ENCODE measurements at places on chromosomes 4 and X. TPM values are rescaled to one million over a fixed set of nuclear protein-coding genes. Genes with fewer than 3 reads are reported as not detected.

GPRASP2 gene
- 8.1 TPM for total RNA-seq

XAGE2 gene
- total RNA-seq, result not detected

HSD17B13 gene
- not detected for total RNA-seq

KDR gene
- not detected for total RNA-seq

MTNR1A gene
- total RNA-seq, result not detected

PNMA6A gene
- 0.29 TPM for total RNA-seq

CHRDL1 gene
- 0.71 TPM for total RNA-seq

PPARGC1A gene
- not detected for total RNA-seq

USP17L25 gene
- total RNA-seq, result not detected

CAPN6 gene
- total RNA-seq, result not detected

NUDT10 gene
- not detected for total RNA-seq

- DNase-seq, result no peak
- H3K36me3 ChIP-seq, result 0 out of 2 replicates have a peak, but pooled peaks cover 4% of the 10 kb centered on the region
- H3K27me3 ChIP-seq, result peaks cover 4% of the 10 kb centered on the region
- no peak overlapping the region for H3K27ac ChIP-seq
- H3K4me3 ChIP-seq, result no peak overlapping the region
These were observed 103.5 kb upstream of the SRD5A3 start for GRCh38 chr4:55242506-55242905.

GRCh38 chrX:38082309-38082708, 76.0 kb downstream of the SYTL5 start:
- H3K4me1 ChIP-seq, result no peaks in the 10 kb centered on the region
- H3K27ac ChIP-seq, result no peak overlapping the region
- H3K27me3 ChIP-seq, result no peaks in the 10 kb centered on the region
- H3K36me3 ChIP-seq, result no peaks in the 10 kb centered on the region

DNA sequence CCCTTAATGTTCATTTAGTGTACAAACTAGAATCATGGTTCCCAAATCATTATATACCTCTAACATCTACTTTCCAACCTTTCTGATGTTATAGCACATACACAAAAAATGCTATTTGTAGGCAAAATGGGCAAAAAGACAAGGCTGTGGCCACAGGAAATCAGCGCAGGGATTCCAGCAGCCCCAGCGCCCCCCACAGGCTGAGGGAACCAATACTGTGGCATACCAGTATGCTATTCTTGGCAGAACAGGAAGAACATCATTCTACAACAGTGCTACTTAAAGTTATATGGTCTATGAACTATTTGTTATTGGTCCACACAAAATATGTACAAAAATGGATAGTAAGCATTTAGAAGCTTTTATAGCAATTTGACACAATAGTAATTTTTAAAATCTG, 25.3 kb downstream of the STEEP1 start:
- no peak overlapping the region for H3K4me3 ChIP-seq
- H3K36me3 ChIP-seq, result peaks cover 12% of the 10 kb centered on the region
- H3K27ac ChIP-seq, result no peak overlapping the region
- peaks cover 20% of the 10 kb centered on the region for H3K4me1 ChIP-seq

DNA sequence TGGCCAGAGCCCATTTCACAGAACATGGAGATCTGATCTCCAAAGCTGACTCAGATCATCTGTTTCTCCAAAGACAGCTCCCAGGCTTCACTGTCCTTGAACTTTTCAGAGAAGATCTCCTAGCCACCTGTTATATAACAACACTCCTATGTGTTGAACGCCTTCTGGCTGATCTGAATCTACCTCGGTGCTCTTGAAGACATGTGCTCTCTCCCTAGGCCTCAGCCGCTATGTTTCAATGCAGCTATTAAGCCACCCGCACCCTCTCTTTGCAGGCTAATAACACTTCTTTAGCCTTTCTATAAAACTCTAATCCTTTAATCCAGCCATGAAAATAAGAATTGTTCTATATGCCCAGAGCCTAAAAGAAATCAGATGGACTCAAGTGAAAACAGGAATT, 34.9 kb downstream of the SEL1L3 start:
- H3K27me3 ChIP-seq, result peaks cover 2% of the 10 kb centered on the region
- no peaks in the 10 kb centered on the region for H3K36me3 ChIP-seq
- no peak overlapping the region for H3K4me3 ChIP-seq
- no peaks in the 10 kb centered on the region for H3K4me1 ChIP-seq
- DNase-seq, result no peak
- no peak overlapping the region for H3K27ac ChIP-seq

GRCh38 chr4:114311787-114312186, 286.8 kb upstream of the UGT8 start:
- no peak for DNase-seq
- no peaks in the 10 kb centered on the region for H3K36me3 ChIP-seq
- H3K27ac ChIP-seq, result no peak overlapping the region
- H3K27me3 ChIP-seq, result no peaks in the 10 kb centered on the region
- H3K4me1 ChIP-seq, result no peaks in the 10 kb centered on the region
- H3K4me3 ChIP-seq, result no peak overlapping the region

GRCh38 chrX:129938081-129938480, 32.1 kb downstream of the UTP14A start:
- no peaks in the 10 kb centered on the region for H3K36me3 ChIP-seq
- peaks cover 22% of the 10 kb centered on the region for H3K27me3 ChIP-seq
- no peak for DNase-seq

- H3K36me3 ChIP-seq, result 0 out of 2 replicates have a peak, but pooled peaks cover 4% of the 10 kb centered on the region
- H3K4me3 ChIP-seq, result no peak overlapping the region
- no peak overlapping the region for H3K27ac ChIP-seq
- peak; percentile 28 for DNase-seq
- H3K27me3 ChIP-seq, result peaks cover 5% of the 10 kb centered on the region
These were observed 38.5 kb upstream of the PRSS48 start for GRCh38 chr4:151238477-151238876.

GRCh38 chrX:11412715-11413623, 119.8 kb downstream of the AMELX start:
- H3K36me3 ChIP-seq, result no peaks in the 10 kb centered on the region
- no peak overlapping the region for H3K4me3 ChIP-seq
- H3K27me3 ChIP-seq, result no peaks in the 10 kb centered on the region
- H3K27ac ChIP-seq, result no peak overlapping the region

DNA sequence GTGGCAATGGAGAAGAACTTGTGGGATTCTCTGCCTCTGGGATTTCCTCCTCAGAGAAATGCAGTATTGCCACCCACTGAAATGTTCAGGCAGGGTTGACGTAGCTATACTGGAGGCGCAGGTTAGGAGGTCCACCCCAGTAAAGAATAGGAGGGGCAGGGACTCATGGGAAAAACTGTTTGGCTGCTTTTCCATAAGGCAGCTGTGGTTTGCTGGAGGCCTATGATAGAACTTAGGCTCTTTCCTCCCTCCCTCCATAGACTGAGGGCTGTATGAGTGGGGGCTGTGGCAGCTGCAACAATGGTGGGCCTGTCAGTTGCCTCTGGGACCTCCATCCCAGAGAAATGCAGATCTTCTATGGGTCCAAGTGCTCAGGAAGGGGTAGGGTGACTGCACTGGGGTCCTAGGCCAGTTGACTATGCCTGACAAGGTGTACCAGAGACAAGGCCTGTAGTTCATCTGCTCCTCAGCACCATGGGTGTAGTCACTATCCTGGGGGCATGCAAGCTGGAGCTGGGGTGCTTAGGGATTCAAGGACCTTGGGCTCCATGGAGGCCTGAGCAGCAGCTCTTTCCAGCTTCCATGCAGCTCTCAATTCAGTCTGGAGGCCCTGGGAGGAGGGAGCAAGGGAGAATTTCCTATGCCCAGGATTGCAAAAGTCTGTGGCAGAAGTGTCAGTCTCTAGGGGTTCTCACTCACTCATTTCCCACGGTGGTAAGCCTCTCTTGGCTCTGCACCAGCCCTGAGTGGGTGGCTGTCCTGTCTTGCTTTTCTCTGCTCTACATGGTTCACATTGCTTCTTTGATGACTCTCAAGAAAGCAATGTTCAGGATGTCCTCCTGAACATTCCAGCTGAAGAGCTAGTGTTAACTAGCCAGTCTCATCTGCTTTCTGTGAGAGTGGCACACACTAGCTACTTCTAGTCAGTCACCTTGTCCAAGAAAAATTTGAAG, 353.0 kb downstream of the IDS start:
- no peaks in the 10 kb centered on the region for H3K4me1 ChIP-seq
- no peak for DNase-seq
- no peaks in the 10 kb centered on the region for H3K36me3 ChIP-seq
- H3K27ac ChIP-seq, result no peak overlapping the region
- no peaks in the 10 kb centered on the region for H3K27me3 ChIP-seq

GRCh38 chr4:40688446-40689095, 58.9 kb upstream of the RBM47 start:
- DNase-seq, result no peak
- peaks cover 29% of the 10 kb centered on the region for H3K4me1 ChIP-seq
- H3K36me3 ChIP-seq, result peaks cover 9% of the 10 kb centered on the region
- no peak overlapping the region for H3K4me3 ChIP-seq
- no peak overlapping the region for H3K27ac ChIP-seq

- peaks cover 5% of the 10 kb centered on the region for H3K27me3 ChIP-seq
- DNase-seq, result peak; percentile 4
- H3K4me1 ChIP-seq, result peaks cover 13% of the 10 kb centered on the region
- H3K27ac ChIP-seq, result no peak overlapping the region
These were observed 92.7 kb downstream of the MFAP3L start for GRCh38 chr4:169933531-169933930.

DNA sequence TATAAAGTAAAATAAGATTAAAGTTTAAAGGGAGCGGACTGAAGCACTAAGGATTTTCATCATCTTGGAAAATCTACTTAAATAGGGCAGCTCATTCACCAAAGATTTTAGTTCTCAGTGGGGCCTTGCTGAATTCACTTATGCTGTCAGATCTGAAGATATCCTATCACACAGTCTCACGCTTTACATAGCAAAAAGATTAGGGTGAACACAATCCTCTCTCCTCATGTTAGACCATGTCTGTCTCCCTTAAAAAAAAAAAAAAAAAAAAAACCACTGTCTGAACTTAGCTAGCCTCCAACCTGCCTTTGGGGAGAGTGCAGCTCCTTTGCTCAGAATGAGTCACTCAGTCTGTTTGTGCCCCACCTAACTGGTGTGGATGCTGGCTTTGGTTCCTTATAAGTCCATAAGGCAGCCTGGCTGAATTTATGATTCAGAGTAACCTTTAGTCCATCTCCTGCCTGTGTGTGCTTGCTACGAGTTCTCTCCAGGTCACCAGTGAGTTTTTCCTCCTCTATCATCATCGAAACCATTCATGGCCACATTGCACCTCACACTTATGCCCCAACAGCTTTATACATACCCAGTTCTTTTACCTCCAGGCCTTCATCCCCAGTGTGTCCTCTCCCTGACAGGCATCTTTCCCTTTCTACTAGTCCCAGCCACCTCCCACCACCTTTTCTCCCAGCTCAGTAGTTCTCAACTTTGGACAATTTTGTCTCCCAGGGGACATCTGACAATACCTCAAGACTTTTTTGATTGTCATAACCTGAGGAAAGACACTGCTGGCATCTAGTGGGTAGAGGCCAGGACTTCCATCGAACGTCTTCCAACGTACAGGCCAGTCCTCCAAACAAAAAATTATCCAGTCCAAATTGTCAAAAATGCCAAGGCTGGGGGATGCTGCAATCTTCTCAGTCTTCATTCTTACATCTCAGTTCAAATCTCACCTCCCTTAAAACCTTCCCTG, 220.7 kb upstream of the EMCN start:
- H3K4me3 ChIP-seq, result peak overlapping the region; percentile 9
- no peaks in the 10 kb centered on the region for H3K27me3 ChIP-seq
- H3K27ac ChIP-seq, result peak overlapping the region; percentile 69
- H3K4me1 ChIP-seq, result peaks cover 49% of the 10 kb centered on the region
- peaks cover 16% of the 10 kb centered on the region for H3K36me3 ChIP-seq
- DNase-seq, result peak; percentile 79

- no peak overlapping the region for H3K4me3 ChIP-seq
- no peak overlapping the region for H3K27ac ChIP-seq
- H3K27me3 ChIP-seq, result peaks cover 29% of the 10 kb centered on the region
- H3K4me1 ChIP-seq, result peaks cover 6% of the 10 kb centered on the region
- no peak for DNase-seq
These were observed 188.0 kb upstream of the RBPJ start for GRCh38 chr4:26132858-26133257.

GRCh38 chr4:165359506-165359905, 19.3 kb upstream of the CPE start:
- no peaks in the 10 kb centered on the region for H3K36me3 ChIP-seq
- peaks cover 24% of the 10 kb centered on the region for H3K27me3 ChIP-seq
- peaks cover 13% of the 10 kb centered on the region for H3K4me1 ChIP-seq
- DNase-seq, result no peak
- H3K27ac ChIP-seq, result no peak overlapping the region

DNA sequence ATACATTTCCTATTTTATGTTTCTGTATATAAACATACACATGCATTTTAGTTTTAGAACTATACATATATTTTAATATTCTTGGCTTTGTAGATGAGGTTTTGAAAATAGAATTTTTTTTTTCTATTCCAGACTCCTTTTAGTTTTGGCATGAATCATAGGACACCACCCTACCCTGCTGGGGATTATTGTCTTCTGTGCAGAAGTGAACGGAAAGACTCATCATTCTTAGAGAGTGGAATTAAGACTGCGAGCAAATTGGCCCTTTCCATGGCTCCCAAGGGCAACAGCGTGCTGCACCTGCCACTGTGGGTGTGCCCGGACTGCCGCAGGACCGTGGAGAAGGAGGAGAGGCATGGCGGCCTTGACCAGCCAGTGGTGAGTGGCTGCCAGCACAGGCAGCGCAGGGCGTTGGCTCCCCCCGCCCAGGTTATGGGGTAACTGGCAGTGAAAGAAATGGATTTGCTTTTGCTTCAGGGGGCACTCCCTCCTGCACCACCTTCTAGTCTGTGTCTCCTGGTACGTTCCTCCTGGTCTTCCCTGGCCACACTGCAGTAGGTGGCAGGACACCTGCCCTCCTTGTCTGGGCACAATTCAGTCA, 59.6 kb downstream of the FAM193A start:
- peaks cover 1% of the 10 kb centered on the region for H3K27me3 ChIP-seq
- no peak for DNase-seq
- H3K4me1 ChIP-seq, result peaks cover 59% of the 10 kb centered on the region
- H3K36me3 ChIP-seq, result peaks cover 22% of the 10 kb centered on the region
- H3K27ac ChIP-seq, result no peak overlapping the region
- no peak overlapping the region for H3K4me3 ChIP-seq

- peaks cover 5% of the 10 kb centered on the region for H3K27me3 ChIP-seq
- no peaks in the 10 kb centered on the region for H3K4me1 ChIP-seq
- no peak overlapping the region for H3K4me3 ChIP-seq
These were observed 2385.0 kb upstream of the TENM3 start for GRCh38 chr4:179858221-179858620.

- no peak overlapping the region for H3K27ac ChIP-seq
- DNase-seq, result no peak
- H3K36me3 ChIP-seq, result peaks cover 31% of the 10 kb centered on the region
- no peaks in the 10 kb centered on the region for H3K4me1 ChIP-seq
- peaks cover 1% of the 10 kb centered on the region for H3K27me3 ChIP-seq
These were observed 228.4 kb downstream of the DHRSX start for GRCh38 chrX:2272337-2272736.

Measured in HFFc6 (cell line).